ENCODE measurements at places on chromosomes 5 and 9.
A peak's percentile ranks its signal among the peaks of the same experiment; 100 is the strongest.

GRCh38 chr5:178086266-178086665 is 27.1 kb upstream of the N4BP3 start:
- DNase-seq = no peak

GRCh38 chr5:55037046-55037771 is 13.2 kb downstream of the GZMK start:
- no peak for DNase-seq

DNA sequence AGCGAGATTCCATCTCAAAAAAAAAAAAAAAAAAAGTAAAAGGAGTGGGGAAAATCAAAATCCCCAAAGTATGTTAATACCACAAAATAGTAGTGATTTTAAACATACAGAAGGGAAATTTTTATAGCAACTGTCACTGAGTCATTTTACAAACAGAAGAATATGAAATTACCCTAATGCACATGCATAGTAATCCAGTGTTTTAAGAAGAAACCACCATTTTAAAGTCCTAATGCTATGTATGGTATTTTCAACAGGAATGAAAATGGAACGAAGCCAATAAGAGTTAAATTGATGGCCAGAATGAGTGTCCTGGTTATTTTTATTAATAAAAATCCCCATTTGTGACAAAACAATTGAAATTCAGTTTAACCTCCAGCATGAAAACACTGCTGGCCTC is 26.7 kb upstream of the NXNL2 start:
- DNase-seq = no peak

GRCh38 chr9:83133316-83133715 is 70.4 kb upstream of the RASEF start:
- DNase-seq = no peak

GRCh38 chr9:135324329-135324728 is 155.3 kb upstream of the PPP1R26 start:
- no peak for DNase-seq

GRCh38 chr5:143041-143440 is 48.3 kb upstream of the LRRC14B start:
- no peak for DNase-seq

GRCh38 chr5:135891268-135891667 is 4.4 kb downstream of the IL9 start:
- no peak for DNase-seq

DNA sequence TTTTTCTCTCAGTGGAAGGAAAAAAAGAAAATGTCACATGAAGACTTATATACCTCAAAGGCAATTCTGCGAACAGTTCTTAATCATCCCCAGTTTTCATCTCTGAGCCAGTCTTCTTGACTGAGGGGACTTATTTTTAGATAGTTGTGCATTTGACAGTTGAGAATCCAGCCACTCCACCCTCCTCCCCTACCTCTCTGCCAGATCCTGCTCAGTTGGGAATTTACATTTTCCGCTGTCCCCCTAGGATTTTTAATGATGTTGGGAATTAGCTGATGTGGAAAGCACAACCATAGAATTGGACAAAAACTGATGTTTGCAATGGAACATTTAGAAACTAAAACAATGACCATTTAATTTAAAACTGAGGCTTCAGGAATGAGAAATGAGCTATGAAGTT is 194.3 kb upstream of the PIK3R1 start:
- DNase-seq = no peak

GRCh38 chr9:107874591-107875369 is 385.2 kb upstream of the KLF4 start:
- DNase-seq = no peak

GRCh38 chr9:35060548-35061207 is 11.7 kb downstream of the VCP start:
- no peak for DNase-seq

DNA sequence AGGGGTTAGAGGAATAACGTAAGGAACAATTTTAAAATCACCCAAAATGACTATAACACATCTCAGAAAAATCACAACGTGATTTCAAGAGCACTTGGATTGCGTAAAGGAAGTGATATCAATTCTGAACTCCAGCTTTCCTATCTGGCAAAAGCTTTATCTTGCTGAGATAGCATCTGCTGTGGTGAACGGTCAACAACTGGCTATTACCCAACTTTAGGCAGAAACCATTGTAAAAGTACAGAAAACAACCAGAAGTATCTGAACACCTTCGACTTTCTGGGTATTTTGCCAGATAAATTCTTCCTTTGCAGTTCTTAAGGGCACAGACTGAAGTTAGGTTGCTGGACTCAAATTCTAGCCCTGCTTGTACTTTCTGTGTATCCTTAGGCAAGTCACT is 9.2 kb downstream of the ABLIM3 start:
- DNase-seq = peak; percentile 68

DNA sequence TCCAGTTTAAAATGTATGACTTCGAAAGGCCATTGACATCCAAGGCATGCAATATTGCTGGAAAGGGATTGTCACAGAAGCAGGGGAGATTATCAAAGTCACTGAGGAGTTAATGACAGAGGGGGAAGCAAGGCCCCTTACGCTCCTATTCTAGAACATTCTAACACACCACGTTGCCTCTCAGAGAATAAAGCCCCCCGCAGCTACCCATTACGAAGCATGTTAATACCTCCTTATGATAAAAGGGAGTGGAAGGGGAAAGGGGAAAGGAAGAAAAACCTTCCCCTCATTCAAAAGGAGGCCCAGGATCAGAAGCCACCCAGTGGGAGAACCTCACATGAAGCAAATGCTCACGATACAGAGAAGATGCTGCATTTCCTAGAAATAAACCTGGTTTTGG is 213.6 kb downstream of the DAB2IP start:
- no peak for DNase-seq

GRCh38 chr5:109318455-109319108 is 91.2 kb downstream of the PJA2 start:
- DNase-seq = no peak

DNA sequence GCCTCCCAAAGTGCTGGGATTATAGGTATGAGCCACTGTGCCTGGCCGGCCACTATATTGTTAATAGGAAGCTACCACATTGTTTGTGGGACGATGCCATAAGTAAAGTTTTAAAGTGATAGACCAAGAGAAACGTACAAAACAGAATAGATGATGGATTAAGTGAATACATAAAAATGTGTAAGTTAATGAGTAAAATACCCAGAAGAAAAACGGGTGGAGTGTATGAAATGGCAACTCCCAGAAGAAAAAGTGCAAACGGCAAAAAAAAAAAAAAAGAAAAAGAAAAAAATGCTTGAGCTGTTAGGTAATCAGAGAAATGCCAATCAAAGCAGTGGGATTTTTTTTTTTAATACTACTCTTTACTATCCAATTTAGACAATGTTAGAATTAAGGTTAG is 246.0 kb downstream of the PDZD2 start:
- no peak for DNase-seq

DNA sequence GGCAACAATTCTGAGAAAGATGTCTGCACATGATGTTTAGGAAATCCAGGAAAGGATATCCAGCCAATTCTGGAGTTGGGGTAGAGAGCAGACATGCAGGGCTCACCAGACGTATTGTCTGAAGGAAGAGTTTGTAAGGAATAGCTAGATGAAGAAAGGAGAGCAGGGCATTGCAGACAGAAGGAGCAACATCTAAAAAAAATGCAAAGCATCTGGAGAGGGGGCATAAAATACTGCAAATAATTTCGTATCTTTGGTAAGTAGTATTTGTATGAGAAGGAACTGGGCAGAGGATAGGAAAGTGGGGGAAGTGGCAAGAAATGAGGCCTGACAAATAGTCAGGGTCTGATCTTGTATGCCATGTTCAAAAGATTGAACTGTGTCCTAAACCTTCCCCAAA is 74.8 kb downstream of the MACIR start:
- DNase-seq = no peak

DNA sequence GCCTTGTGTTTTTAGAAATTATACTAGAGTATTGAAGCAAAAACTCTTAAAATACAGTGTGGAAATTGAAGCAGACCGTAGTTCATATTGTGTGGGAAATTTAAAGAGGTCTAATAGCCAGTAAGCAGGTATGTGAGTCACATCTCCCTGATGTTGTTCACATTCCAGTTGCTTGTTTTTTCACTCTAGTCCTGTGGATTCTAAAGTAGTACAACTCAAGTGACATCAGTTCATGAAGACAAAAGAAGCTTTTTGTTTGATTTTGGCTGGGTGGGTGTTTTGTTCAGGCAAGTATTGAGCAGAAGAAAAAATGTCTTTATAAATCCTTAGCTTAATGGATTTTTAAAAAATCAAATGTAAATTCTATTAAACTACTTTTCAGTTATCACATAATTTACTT is 216.2 kb downstream of the MAN2A1 start:
- DNase-seq = no peak

- no peak for DNase-seq
Measured at GRCh38 chr5:146751781-146752401, 126.7 kb downstream of the PPP2R2B start.

DNA sequence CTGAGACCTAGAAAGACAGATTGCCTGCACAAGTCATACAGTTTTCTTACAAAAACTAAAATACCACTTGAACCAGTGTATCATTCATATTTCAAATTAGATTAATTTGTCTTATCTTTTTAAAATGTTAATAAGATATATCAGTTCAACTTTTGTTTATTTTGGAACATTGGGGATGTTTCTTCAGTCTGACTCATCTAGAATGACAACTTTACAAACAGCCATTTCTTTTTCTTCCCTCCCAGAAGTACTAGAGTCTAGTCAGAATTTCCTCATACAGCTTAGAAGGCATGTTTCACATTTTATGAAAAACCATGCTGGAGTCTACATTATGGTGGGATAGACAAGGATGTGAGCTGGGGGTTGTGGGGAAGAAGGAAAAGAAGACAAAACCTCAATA is 262.5 kb downstream of the NFIB start:
- no peak for DNase-seq

GRCh38 chr5:73031839-73032238 is 76.0 kb downstream of the FCHO2 start:
- no peak for DNase-seq

- peak; percentile 43 for DNase-seq
Measured at GRCh38 chr5:139869042-139869790, 73.6 kb downstream of the PSD2 start.

GRCh38 chr5:66959653-66960052 is 236.9 kb downstream of the CD180 start:
- no peak for DNase-seq

GRCh38 chr5:157858527-157859226 is at the start of gene CLINT1:
Gene CLINT1, minus strand, starts transcription at chr5:157859145. Its CDS starts 175 bp downstream, at chr5:157858970.
- DNase-seq = peak; percentile 74

GRCh38 chr5:138661991-138662434 is 86.8 kb upstream of the HSPA9 start:
- no peak for DNase-seq

DNA sequence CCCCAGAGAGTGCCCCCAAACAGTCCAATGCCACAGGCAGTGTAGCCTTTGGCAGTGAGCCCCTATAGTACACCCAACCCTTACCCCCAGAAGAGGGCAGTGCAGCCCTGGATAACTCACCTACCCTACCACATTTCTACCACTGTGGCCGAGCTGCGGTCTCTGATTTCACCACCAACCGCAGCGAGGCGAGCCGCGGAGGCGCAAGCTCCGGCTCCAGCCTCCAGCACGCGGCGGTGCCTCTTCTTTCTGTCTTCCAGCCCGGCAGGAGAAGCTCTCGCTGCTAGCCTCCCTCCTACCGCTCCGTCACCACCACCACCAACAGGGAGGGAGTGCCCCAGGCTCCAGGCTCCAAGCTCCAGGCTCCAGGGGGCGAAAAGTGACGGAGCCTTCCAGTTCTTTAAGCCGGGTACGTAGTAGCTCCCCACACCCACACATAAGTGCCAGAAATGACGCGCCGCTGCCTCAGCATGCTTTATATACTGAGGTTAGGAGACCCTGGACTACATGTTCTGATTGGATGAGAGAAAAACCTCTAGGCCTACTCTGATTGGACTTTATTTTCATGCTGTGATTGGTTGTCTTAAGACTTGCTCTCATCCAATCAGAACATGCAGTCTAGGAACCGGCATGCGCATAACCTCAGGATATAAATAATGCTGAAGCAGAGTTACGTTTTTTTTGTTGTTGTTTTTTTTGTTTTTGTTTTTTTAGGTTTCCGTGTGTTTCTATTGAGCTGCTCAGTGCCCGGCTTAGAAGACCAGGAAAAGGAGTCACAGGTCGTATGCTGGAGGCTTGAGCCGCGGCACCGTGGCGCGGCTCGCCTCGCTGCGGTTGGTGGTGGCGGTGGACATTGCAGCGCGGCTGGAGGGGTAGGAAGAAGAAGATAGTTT is at the start of gene PCAT7:
Gene PCAT7, plus strand, starts transcription at position 645 of the 893 bp plus-strand sequence.
- peak; percentile 78 for DNase-seq

GRCh38 chr5:139593716-139594319 is 32.7 kb downstream of the UBE2D2 start:
- DNase-seq = peak; percentile 71

DNA sequence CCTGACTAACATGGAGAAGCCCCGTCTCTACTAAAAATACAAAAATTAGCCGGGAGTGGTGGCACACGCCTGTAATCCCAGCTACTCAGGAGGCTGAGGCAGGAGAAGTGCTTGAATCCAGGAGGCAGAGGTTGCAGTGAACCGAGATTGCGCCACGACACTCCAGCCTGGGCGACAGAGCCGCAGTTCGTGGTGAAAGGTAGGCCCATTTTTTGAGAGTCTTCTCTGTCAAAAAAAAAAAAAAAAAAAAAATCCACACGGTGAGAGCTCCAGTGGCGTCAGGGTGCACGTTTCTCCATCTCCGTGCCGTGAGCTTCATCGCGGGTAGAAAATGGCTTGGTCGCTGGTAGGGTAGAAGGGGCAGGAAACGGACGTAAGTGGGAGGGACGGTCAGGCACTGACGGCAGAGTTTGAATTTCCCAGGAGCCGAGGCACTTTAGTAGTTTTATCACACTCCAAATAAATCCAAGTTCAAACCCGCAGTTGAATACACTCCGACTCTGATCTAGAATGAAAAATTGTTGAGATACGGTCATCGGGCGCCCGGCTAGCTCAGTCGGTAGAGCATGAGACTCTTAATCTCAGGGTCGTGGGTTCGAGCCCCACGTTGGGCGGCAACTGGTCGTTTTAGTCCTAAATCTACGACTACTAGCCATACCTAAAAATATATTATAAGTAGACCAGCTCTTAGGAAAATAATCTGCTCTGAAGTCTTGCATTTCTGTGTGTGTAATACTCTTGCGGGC is 2.4 kb upstream of the TRIM7 start:
- peak; percentile 86 for DNase-seq

DNA sequence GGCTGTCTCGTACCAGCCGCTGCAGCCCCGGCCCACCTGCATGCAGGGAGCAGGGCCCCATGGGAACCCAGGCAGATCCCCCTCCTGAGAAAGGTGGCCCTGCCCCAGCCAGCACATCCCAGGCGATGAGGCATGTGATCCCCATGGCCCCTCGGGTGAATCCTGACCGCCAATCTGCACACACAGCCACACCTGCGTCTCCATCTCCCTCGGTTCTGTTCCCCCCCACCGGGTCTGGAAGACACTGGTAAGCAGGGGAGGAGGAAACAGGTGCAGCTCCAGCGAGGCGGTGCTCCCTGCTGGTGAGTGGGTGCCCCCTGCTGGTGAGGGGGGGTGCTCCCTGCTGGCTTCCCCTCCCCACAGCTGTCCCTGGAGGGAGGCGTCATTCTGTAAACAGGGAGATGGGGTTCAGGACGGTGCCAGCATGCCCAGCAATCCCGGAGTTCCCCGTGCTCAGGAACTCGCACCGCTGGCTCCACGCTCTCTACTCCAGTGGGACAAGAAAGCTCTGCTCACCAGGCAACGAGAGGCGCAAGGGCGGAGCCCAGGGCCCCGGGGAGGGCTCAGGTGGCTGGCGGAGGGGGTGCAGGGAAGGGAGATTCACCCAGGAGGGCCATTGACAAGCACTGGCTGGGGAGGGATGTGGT is 28.4 kb upstream of the SLC12A7 start:
- DNase-seq = peak; percentile 69

GRCh38 chr5:52043137-52043536 is 659.9 kb downstream of the ISL1 start:
- no peak for DNase-seq

Data from PC-9 (cell line).